Bone marrow (tissue), 2 donors: ENCODE measurements at places on chromosomes 7 and 10.

- DNase-seq, result no peak
Measured at GRCh38 chr10:11896549-11897200, 73.5 kb downstream of the PROSER2 start.

DNA sequence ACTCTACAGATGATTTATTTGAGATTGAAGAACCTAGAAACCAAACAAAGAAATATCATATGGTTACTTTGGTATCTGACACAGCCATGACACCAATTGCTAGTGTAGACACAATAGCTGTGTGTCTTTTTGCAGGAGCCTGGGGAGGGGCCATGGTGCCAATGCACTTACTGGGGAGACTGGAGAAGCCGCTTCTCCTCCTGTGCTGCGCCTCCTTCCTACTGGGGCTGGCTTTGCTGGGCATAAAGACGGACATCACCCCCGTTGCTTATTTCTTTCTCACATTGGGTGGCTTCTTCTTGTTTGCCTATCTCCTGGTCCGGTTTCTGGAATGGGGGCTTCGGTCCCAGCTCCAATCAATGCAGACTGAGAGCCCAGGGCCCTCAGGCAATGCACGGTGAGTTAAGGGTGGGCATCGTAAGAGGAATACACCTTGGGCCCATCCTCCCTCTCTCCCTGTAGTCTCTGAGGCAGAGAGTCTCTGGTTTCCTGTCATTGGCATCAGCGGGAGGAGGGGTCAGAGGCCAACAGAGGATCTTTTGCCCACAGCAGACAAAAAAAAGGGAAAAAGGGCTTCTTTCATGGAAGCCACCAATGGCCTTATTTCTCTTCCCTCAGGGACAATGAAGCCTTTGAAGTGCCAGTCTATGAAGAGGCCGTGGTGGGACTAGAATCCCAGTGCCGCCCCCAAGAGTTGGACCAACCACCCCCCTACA, 1.2 kb downstream of the TMEM139 start:
- no peak for DNase-seq

GRCh38 chr10:52571018-52571417, 201.6 kb downstream of the MBL2 start:
- DNase-seq, result no peak

DNA sequence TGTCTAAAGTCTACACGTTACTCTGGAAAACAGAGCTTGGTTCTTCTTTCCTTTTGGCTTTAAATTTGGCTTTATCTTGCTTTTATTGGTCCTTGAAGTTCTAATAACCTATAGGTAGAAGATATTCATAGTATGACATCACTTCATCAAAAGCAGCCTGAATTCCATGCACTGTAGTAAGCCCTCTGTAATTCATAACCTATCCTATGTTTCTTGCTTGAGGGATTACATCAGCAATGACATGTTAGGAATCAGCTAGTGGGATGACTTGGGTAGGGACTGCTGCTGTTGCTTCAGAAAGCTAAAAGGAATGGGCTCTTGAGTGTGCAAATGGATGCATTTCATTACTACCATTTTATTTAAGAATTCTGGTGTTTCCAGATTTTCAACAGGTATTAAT, 184.9 kb downstream of the PTEN start:
- DNase-seq, result no peak

DNA sequence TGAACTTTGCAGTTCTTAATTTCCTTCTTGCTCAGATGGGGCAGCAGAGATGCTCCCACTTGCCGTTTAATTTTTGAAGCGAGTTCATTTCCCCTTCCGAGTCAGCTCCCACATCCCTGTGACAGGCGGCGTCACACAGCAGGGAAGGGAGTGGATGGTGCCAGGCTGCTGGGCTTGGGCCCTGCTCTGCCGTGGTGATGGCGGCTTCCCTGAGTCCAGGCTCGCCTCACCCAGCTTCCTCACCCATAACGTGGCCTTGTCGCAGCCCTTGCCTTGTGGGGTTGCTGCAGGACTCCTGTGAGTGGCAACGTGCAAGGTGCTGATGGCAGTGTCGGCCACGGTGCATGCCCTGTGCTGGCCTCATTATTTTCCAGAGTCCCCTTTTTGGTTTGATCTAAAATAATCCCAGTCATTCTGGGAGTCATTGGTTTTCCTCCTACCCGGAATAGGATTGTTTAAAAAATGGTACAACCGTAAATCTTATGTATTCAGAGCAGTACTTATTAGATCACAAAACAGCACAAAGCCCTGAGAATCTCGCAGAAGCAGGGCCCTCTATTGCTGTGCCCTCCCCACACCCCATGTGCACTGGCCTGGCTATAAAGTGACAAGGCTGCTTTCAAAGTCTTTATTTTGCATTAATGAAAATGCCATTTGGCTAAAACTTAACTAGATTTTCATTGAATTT, 260.1 kb downstream of the WDR37 start:
- no peak for DNase-seq

DNA sequence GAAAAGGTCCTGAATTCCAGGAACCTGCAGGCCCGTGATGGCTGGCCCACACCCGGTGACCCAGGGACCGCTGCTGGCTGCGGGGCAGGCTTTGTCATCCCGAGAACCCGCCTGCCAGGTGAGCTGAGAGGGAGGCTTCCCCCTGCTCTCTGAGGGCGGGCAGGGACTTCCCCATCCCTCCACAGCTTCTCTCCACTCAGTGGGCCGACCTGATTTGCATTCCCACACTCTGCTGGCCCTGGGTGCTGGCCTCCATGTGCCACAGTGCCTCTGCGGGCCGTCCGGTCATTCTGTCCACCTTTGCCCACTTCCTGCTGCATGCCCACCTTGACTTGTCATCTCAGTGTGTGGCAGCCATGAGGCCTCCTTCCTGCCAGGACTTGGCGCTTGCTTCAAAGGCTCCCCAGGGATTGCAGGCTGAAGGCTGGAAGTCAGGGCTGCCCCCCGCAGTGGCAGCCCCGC, 35.3 kb downstream of the PALD1 start:
- no peak for DNase-seq

- DNase-seq, result no peak
Measured at GRCh38 chr10:33335551-33335800, 1.0 kb upstream of the NRP1 start.

DNA sequence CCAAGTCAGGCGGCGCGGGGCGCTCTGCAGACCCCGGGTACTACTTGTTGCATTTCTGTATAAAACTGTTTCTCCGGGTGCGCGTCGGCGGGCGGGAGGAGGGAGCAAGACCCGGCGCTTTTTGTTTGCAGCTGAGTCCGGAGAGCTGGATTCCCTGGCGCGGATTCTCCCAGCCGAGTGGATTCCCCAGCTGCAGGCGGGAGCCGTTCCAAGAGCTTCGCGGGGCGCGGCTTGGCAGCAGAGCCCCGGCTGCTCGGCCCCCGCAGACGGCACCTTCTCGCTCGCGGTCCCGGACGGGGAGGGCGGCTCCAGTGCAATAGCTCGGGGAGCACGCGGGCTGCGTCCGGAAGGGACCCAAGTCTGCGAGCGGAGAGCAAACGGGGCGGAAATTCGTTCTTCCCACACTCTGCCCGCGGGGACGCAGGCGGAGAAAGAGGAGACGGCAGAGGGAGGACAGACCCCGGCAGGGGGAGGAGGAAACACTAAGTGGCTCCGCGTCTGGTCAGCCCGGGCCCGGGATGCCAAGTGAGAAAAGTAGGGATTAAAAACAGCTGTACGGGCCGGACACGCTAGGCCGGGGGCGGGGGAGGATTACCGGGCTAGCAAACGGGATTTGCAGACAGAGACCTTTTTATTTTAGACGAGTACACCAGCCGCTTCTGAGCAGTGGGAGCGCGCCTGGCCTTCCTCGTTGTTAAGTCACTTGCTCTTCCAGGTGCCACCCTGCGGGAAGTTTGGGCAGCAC, at the start of gene TRIL:
Gene TRIL (minus strand): TSS at position 96 of the 745 bp plus-strand sequence. CDS start 284 bp downstream, outside the sequence.
- DNase-seq, result no peak

GRCh38 chr10:132421847-132422751, 25.1 kb downstream of the PWWP2B start:
- DNase-seq, result no peak

DNA sequence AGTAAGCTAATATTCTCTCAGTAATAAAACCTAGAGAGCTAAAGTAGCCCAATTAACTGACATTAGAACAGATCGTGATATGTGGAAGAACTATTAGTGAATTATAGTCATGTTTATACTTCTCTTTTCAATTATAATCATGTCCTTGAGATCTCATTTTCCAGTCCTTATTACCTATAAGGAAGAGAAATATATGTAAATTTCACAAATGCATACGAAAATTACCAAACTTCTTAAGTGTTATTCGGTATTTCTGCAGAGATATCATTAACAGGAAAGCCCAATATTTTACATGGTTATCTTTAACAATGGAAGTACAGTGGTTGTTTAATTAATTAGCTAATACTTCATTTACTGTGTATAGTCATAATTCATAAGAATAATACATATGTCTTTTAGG, 110.7 kb downstream of the PTEN start:
- no peak for DNase-seq

GRCh38 chr10:668786-669485, 20.5 kb downstream of the DIP2C start:
- DNase-seq, result no peak

GRCh38 chr10:130485958-130486895, 350.0 kb downstream of the GLRX3 start:
- DNase-seq, result no peak

GRCh38 chr7:30197438-30197837, 62.7 kb downstream of the MTURN start:
- no peak for DNase-seq

DNA sequence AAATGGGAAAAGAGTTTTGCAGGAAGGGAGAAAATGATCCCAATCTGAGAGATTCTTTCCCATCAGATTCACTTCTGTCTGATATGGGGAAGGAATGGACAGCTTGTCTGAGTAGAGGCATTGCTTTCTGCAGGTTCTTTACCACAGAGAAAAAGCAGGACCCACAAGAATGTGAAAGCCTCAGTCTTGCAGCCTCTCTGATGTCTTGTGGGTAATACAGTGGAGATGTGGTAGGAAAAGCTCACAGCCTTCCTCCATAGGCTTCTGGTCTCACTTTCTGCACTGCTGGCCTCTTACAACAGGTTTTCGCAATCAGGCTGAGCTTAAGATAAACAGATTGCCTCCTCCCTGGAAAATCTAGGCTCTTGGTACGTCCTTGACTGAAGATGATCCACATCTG, 551 bp downstream of the IFIT1 start:
- DNase-seq, result no peak

GRCh38 chr10:86857128-86857721, 100.2 kb downstream of the MMRN2 start:
- DNase-seq, result no peak
